NCI-H2081 (cell line): ENCODE measurements at places on chromosomes 16 and 17.
A peak's percentile ranks its signal among the peaks of the same experiment; 100 is the strongest.

- no peak for DNase-seq
Observed at GRCh38 chr16:67230809-67231660, 4.1 kb downstream of the TMEM208 start.

GRCh38 chr17:77385750-77386501 lies 245.2 kb downstream of the SEC14L1 start:
- DNase-seq, result no peak

GRCh38 chr16:4053301-4053845 lies 62.9 kb downstream of the ADCY9 start:
- DNase-seq, result peak; percentile 92

- DNase-seq, result no peak
Observed at GRCh38 chr16:48236286-48236685, 7.8 kb upstream of the LONP2 start.

GRCh38 chr16:10613785-10614485 lies 33.5 kb upstream of the EMP2 start:
- no peak for DNase-seq

GRCh38 chr17:31585280-31585630 lies 193.8 kb downstream of the RAB11FIP4 start:
- DNase-seq, result no peak

- DNase-seq, result no peak
Observed at GRCh38 chr17:28426081-28426519, 20.1 kb upstream of the SLC46A1 start.

GRCh38 chr16:51450909-51451308 lies 299.8 kb upstream of the SALL1 start:
- DNase-seq, result no peak

DNA sequence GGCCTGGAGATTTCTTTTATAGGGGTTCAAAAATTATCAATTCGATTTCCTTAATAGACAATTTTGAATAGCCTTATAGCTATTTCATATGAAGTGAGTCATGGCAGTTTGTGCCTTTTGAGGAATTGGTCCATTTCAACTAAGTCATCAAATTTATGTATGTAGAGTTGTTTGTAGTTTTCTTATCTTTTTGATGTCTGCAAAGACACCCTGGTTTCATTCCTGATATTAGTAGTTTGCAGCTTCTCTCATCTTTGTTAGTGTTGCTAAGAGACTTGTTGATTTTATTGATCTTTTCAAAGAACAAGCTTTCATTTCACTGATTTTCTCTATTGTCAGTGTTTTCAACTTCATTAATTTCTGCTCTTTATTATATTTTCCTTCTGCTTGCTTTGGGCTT lies 44.2 kb downstream of the N4BP1 start:
- DNase-seq, result no peak

DNA sequence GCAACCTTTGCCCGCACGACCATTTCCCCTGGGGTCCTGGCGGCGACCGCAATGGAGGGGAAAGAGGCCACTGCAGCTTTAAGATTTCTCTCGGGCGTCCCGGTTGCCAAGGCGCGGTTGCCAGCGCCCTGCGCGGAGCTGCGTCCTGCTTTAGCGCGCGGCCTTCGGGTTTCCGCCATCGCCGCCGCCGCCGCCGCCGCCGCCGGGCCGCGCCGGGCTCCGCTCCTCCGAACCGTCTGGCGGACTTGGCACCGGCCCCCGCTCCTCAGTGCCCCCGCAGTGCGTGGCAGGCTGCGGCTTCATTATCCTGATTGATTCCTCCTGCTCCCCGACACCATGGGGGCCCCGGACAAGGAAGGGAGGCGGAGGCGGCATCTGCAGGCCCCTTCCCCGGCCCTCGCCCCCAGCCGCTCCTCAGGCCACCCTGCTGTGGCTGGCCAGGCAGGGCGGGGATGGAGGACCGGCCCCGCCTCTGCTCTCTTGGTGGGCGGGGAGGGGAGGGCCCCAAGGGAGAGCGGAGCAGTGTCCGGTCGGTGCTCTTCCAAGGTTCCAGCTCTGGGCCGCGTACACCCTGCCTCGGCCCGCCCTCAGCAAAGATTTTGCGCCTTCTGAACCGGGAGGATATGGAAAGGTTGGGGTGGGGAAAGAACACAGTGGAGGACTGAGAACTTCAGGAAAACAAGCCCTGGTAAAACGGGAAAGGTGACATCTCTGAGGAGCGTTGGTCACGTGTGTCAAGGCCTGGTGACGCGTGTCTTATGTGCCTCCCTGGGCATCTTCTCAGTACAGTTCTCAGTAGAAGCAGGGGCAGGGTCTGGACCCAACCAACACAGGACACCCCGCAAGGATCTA lies 34.0 kb downstream of the NEUROD2 start:
- DNase-seq, result peak; percentile 68

- DNase-seq, result no peak
Observed at GRCh38 chr16:19011169-19011731, 27.5 kb downstream of the TMC7 start.

- no peak for DNase-seq
Observed at GRCh38 chr16:50857881-50858280, 116.0 kb downstream of the CYLD start.

- DNase-seq, result no peak
Observed at GRCh38 chr17:82519971-82520903, 705 bp downstream of the FOXK2 start.

DNA sequence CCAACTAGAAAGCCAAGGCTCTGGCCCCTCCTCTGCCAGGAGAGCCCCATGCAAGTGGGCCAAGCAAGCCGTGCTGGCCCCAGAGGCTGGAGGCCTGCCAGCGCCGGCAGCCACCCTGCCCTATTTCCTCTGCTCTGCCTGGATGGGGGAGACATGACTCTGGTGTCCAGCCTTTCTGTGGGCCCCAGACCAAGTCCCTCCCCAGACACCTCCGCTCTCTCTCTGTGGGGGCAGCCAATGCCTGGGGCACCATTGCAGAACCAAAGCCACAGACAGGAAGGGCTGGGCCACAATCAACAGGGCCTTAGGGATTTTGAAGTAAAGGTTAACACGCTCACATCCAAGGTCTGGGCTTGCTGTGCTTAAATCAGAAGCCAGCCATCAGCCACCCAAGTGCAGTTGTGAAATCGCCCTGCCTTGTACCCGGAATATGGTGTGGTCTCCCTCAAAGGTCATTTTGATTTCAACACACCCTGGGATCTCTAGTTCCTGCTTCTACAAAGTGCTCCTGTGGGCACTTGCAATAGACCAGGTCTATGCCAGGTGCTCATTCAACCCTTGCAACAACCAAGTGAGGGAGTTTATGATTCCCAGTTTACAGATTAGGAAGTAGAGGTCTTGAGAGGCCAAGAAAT lies 63.5 kb upstream of the TEX2 start:
- DNase-seq, result no peak

GRCh38 chr17:77869665-77870132 lies 88.8 kb upstream of the TNRC6C start:
- no peak for DNase-seq

- no peak for DNase-seq
Observed at GRCh38 chr17:27511168-27511883, 55.1 kb downstream of the KSR1 start.

GRCh38 chr16:77404775-77405174 lies 30.1 kb downstream of the ADAMTS18 start:
- DNase-seq, result no peak
